ENCODE measurements at places on chromosomes 12 and 14. TPM values are rescaled to one million over a fixed set of nuclear protein-coding genes. Genes with fewer than 3 reads are reported as not detected.
A peak's percentile ranks its signal among the peaks of the same experiment; 100 is the strongest.

- no peak for DNase-seq
These were observed 184.7 kb downstream of the AACS start for GRCh38 chr12:125249932-125250331.

GRCh38 chr12:53712059-53712643 lies 15.1 kb downstream of the CALCOCO1 start:
- DNase-seq: no peak

The KRT6C gene
- not detected for total RNA-seq

DNA sequence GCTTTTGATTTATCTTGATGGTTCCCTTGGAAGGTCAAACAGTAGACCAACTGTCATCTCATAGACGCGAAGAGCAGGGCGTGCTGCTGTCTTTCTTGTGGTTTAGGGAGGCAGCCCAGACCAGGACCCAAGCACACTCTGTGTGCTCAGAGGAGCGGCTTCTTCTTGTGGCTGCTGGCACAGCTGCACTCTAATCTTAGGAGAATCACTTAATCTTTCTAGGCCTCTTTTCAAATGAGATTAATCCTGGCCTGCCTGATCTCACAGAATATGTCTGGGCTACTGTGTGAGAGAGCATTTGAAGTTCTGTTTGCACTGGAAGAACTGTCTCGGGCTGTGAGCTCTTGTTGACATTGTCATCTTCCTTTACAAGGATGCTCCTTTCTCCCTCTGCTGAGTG lies 60.0 kb upstream of the TRAF3 start:
- DNase-seq: no peak

The ETFRF1 gene
- total RNA-seq: 18.3 TPM

- DNase-seq: no peak
These were observed at the start of gene GPX2 for GRCh38 chr14:64942531-64943111. TSS of gene GPX2 (minus strand) at chr14:64942745. CDS start at chr14:64942726, 19 bp downstream.

DNA sequence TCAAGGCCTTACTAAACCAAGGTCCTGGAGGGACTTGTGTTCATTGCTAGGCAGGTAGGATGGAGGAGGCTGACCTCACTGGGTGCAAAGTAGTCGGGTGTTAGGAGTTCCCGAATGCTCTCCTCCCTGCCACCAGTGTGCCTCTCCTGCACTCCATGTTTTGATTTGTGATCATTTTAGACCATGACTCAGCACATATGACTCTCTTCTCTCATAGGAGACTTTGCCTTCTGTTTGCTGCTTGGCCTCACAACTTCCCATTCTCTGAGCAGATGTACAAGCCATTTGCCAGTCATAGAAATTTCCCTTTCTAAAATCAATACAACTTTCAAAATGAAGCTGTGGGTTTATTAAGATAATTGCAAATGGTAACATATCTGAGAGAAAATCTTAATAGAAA lies 46.6 kb upstream of the LRIG3 start:
- peak; percentile 8 for DNase-seq

The CLEC1B gene
- total RNA-seq: not detected

The KRT75 gene
- total RNA-seq: not detected

DNA sequence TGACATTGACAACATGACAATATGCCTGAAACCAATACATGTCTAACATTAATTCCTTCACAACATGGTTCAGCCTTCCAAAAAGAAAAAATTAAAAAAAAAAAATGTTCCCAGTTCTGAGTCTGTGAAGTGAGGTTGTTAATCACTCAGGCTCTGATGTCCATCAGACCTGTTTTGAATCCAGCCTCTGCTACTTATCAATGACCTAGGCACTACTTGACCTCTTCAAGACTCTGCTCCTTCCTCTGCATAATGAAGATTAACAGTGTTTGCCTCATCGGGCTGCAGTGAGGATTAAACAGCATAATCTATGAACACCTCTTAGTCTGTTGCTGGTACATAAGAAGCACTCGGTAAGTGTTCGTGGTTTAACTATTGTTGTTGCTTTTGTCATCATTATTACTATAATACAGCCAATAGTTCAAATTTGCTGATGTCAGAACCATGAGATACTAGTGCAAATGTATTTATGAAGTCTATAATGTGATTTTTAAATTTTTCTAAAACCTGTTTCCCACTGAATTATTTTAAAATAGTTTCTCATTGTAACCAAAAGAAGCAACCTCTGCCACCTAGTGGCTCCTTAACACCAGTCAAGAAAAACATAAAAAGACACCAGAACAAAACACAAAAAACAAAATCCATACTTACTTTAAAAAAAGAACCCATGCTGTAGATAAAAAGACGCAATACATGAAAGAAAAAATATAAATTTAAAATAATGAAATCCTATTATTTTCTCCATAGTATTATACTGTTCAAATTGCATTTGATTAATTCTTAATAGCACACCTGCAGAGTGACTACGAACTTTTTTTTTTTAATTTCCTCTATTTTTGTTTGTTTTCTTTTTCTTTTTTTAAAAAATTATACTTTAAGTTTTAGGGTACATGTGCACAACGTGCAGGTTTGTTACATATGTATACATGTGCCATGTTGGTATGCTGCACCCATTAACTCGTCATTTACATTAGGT lies 20.3 kb upstream of the TMX1 start:
- peak; percentile 25 for DNase-seq

GRCh38 chr12:72288911-72289310 lies 16.7 kb downstream of the TRHDE start:
- no peak for DNase-seq

DNA sequence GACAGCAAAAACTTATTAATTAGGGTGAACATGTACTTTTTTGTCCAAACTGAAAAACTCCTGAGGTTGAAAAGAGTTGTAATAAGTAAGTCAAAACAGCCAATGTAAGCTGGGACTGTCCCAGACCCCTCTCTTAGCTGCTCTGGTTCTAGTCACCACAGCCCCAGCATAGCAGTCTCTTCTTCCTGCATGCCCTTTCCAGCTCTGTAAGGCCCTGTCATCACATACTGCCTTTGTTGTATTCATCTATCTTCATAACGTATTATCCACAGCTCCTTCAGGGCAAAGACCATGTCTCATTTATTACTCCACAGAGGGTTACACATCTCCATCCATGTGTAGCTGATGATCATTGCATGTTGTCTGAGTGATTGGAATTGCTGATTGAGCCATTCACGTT lies 56.5 kb downstream of the UTP20 start:
- DNase-seq: no peak

DNA sequence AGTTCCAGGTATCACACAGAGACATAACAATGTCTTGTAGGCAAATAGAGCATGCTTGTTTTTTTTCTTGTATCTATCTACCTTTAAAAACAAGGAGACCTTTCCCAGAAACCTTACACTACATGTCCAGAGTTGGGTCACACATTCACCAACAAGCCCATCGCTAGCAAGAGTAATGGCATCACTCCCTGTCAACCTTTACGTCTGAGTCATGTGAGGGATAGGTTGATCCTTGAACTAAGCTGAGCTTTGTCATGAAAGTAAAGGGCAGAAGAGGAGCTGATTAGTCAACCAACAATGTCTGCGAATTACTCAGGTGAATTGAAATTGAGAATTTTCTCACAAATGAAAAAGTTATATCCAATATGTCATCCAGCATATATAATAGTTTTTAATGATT lies 219.4 kb downstream of the CNTN1 start:
- no peak for DNase-seq

DNA sequence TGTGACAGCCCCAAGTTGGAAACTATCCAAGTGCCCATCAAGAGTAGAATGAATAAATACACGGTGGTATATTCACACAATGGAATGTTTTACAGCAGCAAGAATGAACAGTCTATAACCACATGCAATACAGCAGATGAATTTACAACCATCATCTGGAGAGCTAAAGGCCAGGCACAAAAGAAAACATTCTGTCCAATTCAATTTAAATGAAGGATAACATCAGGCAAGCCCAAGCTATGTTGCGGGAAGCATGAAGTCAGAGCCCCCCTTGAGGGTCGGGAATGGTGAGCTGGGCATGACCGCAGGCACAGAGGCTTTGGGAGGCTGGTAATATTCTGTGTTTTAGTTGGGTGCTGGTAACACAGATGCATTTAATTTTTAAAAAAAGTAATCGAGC lies 76.0 kb downstream of the SYNE3 start:
- DNase-seq: no peak

GRCh38 chr12:92829686-92830282 lies 99.3 kb downstream of the EEA1 start:
- no peak for DNase-seq

- DNase-seq: no peak
These were observed 170.8 kb downstream of the EGLN3 start for GRCh38 chr14:33780035-33780434.

DNA sequence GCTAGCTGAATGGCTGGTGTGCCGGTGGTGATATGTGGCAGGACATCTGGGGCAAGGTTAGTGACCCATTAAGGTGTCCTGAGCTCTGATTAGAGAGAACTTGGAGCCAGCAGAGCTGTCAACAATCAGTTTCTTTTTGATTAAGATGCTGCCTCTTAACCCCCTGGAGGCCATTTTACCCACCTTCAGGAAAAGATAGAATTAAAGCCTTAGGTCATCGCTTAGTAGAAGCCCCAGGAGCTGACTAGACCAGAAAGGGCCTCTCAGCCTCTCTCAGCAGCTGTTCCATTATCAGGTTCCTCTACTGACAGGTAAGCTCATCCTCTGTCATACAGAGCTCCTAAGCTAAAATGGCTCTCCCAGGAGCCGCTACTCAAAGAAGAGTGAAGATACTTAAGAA lies 339.0 kb downstream of the FUT8 start:
- DNase-seq: no peak

- DNase-seq: no peak
These were observed 31.2 kb upstream of the DYNC1H1 start for GRCh38 chr14:101933209-101933608.

DNA sequence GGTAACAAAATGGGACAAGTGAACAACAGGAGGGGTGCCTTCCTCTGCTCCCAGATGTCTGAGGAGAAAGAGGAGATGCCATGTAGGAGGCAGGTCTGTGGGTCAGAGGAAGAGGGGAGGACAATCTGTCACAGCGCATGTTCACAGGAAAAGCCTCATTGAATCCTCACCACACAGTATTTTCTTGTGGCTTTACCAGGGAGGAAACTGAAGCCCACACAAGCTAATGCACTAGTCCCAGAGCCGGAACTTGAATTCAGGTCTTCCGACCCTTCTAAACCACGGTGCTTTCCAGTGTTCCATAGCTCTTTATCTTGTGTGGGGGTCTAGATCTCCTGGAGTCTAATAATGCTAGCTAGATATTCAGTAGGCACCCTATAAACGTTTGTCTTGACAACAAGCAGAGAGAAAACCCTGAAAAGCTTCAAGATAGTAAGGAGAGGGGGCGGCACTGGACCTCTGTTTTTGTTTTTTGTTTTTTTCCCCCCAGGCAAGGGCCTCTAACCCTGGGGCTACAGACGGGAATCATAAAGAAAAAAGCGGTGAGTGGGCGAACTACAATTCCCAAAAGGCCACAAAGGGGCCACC lies 371 bp upstream of the SHMT2 start:
- no peak for DNase-seq

The CABP1 gene
- not detected for total RNA-seq

The CRIP1 gene
- 85.6 TPM for total RNA-seq

GRCh38 chr12:131830335-131830913 lies 2.2 kb downstream of the MMP17 start:
- DNase-seq: peak; percentile 72

GRCh38 chr12:32811686-32812392 lies 56.1 kb upstream of the YARS2 start:
- no peak for DNase-seq

DNA sequence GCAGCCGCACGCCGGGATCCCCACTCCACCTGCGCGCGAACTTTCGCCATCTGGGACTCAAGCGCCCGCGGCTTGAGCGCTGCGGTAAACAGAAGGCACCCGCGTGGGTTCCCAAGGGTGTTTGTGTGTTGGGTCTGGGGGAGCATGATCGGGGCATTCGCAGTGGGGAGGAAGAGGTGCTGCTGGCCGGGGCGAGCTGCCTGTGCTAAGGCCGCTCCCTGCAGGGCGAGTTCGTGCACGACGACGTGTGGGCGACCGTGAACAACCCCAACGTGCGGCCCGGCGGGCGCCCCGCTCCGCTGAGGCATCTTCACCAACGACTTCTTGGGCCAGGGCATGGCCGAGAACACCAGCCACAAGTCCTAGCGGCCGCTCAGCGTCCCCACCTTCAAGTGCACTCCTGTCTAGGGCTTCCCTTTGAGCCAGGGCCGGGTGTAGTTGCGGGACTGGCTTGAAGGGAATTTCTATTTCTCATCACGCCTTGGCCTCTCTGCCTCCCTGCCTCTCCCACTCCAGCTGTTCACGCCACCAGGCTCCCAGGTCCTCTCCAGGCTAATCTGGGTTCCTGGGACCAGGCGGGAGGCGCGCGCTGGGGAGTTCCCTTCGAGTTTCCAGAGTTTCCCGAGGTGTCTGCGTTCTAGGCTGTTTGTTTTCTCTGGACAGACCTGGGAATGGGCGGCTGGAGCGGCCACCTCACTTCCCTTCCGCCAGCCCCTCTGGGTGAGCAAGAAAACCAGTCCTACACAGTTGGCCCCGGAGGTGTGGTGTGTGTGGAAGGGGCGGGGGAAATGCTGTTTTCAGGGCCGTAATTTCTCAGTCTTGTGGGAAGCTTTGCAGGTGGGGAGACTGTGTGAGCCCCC lies 417.8 kb upstream of the TMTC1 start:
- DNase-seq: no peak

The CPNE6 gene
- total RNA-seq: not detected

- no peak for DNase-seq
These were observed 45.7 kb upstream of the RFLNA start for GRCh38 chr12:124248941-124249825.

DNA sequence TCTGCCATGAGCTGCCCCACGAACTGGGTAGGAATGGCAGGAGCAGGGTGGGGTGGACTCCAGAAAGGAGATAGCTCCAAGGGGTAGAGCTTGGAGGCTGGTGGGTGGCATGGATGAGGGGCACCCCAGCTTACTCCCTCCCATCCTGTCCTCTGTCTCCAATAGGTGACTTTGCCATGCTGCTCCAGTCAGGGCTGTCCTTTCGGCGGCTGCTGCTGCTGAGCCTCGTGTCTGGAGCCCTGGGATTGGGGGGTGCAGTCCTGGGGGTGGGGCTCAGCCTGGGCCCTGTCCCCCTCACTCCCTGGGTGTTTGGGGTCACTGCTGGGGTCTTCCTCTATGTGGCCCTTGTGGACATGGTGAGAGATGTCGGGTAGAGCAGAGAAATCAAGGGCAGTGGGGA lies 7.1 kb downstream of the SLC39A5 start:
- no peak for DNase-seq

DNA sequence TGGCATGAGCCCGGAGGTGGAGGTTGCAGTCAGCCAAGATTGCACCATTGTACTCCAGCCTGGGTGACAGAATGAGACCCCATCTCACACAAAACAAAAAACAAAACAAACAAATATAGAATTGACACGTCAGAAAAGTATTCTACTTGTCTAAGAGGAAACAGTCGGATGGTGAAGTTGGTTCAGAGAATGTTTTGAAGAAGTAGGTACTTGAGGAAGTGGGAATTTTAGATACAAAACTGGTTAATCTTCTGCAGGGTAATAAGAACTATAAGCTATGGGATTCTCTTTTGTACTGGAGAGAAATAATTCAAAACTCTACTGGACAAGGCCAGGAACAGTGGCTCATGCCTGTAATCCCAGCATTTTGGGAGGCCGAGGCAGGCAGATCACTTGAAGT lies 14.6 kb upstream of the TCTN1 start:
- no peak for DNase-seq

The TFCP2 gene
- total RNA-seq: 10.2 TPM

The ERBB3 gene
- total RNA-seq: 1.1 TPM

- DNase-seq: no peak
These were observed 68.4 kb upstream of the BCAT1 start for GRCh38 chr12:25017336-25017735.

GRCh38 chr12:40681148-40681547 lies 11.1 kb upstream of the CNTN1 start:
- no peak for DNase-seq
